ENCODE measurements at places on chromosomes 1 and 21. TPM values are rescaled to one million over a fixed set of nuclear protein-coding genes. Genes with fewer than 3 reads are reported as not detected.

The LAMC2 gene
- not detected for total RNA-seq

The PPP2R5A gene
- total RNA-seq = 49.6 TPM

The SPATA45 gene
- total RNA-seq = not detected

The UMODL1 gene
- total RNA-seq = 2.7 TPM

The ADAMTS4 gene
- total RNA-seq = 7.0 TPM

The GBP7 gene
- total RNA-seq = 0.14 TPM

The PLEKHA6 gene
- total RNA-seq = 1.2 TPM

The INKA2 gene
- total RNA-seq = 0.77 TPM

DNA sequence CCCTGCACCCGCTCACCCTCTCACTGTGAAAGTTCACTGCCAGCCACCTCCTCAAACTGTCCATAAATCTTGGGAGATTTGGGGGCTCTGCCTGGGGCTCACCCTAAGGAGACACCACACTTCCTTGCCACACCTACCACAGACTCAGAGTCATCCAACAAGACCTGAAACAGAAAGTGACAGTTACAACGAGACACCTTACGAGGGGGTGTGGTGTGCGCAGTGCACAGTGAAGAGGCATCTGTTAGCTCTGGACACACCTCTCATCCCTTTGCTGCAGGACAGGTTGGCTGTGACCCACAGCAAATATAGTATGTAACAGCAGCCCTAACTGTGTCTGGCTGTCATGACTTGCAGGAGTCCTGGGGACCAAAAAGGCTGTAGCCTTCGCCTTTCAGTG lies 190.2 kb downstream of the NR5A2 start:
- DNase-seq = no peak

- no peak for DNase-seq
Observed at GRCh38 chr1:231950331-231951128, 323.9 kb downstream of the DISC1 start.

- peak; percentile 77 for DNase-seq
Observed at GRCh38 chr1:10694274-10694632, 102.2 kb downstream of the CASZ1 start.

GRCh38 chr1:93716163-93716562 lies 34.5 kb upstream of the BCAR3 start:
- no peak for DNase-seq

- DNase-seq = no peak
Observed at GRCh38 chr1:65424573-65424889, 4.1 kb downstream of the LEPR start.

DNA sequence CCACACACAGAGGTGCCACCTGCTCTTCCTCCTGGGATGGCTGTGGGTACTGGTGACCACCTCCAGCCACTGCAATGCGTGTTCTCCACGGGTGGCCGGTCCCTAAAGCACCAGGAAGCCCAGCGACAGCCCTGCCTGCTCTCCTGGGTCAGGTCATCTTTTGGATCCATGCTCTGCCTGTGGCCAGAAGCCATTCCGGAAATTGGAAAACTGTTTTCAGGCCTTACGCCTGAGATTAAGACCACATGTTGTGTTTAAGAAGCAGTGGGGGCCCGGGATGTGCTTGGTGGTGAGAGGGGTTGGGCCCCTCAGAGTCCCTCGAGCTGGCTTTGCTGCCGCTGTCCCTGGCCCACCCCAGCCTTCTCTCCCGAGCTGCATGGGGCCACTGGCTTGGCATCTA lies 150.8 kb downstream of the PEX14 start:
- DNase-seq = no peak

- no peak for DNase-seq
Observed at GRCh38 chr1:194474701-194475100, 1288.3 kb upstream of the B3GALT2 start.

DNA sequence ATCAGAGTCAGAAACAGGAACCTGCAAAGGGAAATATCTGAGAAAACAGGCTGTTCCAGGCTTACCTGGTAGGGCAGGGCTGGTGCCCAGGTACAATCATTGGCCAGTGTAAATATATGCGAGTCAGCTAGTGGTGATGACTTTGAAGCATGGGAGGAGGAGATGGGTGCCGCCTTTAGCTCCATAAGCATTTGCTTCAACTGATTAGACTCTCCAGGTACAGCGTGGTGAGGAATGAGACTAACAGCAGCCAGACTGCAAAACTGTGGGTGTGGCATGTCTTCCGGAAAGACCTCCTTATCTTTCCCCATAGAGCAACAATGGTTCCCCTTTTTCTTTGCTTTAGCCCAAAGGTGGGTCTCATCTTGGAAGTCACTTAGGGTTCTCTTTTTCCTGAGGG lies 137.2 kb downstream of the LRIG2 start:
- DNase-seq = no peak

DNA sequence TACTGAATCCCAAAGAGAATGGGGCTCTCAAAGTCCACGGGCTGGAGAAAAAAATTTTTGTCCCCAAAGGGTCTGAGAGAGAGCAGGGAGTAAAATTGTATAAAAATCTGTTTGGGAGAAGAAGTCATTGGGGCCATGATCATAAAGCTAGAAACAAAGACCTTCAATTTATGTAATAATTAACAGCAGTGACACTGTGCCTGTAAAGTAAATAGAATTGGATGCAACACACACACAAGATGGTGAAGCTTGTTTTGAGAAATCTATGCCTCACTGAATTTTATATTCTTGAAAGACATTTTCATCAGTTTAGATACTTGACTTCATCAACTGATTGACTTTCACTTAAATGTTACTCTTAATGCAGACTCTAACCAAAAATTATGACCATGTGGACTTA lies 600.5 kb upstream of the ADAMTS5 start:
- DNase-seq = no peak

- DNase-seq = no peak
Observed at GRCh38 chr1:167763525-167764220, 41.9 kb downstream of the MPZL1 start.

DNA sequence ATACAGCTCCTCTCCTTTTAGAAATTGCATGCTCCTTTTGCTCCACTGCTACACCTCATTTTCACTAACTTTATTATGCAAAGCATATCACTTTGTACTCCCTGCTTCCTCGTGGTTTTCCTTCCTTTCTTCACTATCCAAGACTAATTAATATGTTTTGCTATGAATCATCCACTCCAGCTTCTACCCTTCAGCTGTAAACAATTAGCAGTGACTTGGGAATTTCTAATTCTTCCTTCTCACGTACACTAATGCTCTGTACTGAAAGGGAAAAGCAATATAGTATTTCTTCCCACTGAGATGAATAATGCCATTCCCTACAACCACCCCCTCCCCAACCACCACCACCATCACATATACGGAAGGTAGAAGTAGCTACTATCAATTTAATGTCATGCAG lies 1917.0 kb downstream of the MRPL39 start:
- no peak for DNase-seq

GRCh38 chr1:151147665-151148064 lies 1.2 kb upstream of the SEMA6C start:
- no peak for DNase-seq

- DNase-seq = no peak
Observed at GRCh38 chr21:34668803-34669148, at the start of gene CLIC6. Gene CLIC6, plus strand, starts transcription at chr21:34668994. Its CDS starts 395 bp downstream, at chr21:34669389.

DNA sequence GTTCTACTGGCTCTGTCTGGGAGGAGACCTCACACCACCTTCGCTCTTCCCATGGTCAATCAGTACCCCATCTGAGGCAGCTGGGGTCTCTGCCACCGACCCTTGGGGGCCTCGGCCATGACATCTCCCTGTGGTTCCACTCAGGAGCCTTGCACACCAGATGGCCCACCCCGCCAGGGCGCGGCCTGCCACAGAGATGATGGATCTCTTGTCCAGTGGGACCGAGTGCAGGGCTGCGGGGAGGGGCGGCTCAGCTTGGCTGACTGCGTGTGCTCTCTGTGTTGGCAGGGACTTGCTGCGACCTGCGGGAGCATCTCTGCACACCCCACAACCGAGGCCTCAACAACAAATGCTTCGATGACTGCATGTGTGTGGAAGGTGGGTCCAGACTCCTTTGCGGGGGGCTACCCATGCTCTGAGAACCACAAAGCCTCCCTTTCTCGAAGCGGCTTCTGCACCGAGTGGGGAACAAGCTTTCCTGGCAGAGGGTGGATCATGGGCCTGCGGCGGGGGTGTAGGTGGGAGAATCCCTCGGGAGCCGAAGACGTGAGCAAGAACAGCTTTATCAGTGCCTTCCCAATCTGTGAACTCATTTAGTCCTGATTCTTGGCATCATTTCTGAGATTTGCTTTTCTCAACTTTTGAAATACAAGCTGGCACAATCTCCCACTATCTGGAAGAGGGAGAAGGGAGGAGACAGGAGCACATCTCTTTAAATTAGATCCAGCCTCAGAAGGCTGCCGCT lies 20.9 kb upstream of the AGTRAP start:
- no peak for DNase-seq

GRCh38 chr1:110024613-110025012 lies 9.8 kb upstream of the STRIP1 start:
- no peak for DNase-seq

- peak; percentile 68 for DNase-seq
Observed at GRCh38 chr1:172429331-172430127, 9.0 kb downstream of the C1orf105 start.

Data from naive thymus-derived CD8-positive, alpha-beta T cell (primary cell).